CD4-positive, alpha-beta T cell treated with Interleukin-4 for 4 hours (primary cell): ENCODE measurements at places on chromosomes 11 and 22.

- peak; percentile 40 for DNase-seq
These were observed 728 bp downstream of the TBC1D22A start for GRCh38 chr22:46763051-46763705.

GRCh38 chr22:19886605-19887255, 32.1 kb upstream of the GNB1L start:
- peak; percentile 62 for DNase-seq

DNA sequence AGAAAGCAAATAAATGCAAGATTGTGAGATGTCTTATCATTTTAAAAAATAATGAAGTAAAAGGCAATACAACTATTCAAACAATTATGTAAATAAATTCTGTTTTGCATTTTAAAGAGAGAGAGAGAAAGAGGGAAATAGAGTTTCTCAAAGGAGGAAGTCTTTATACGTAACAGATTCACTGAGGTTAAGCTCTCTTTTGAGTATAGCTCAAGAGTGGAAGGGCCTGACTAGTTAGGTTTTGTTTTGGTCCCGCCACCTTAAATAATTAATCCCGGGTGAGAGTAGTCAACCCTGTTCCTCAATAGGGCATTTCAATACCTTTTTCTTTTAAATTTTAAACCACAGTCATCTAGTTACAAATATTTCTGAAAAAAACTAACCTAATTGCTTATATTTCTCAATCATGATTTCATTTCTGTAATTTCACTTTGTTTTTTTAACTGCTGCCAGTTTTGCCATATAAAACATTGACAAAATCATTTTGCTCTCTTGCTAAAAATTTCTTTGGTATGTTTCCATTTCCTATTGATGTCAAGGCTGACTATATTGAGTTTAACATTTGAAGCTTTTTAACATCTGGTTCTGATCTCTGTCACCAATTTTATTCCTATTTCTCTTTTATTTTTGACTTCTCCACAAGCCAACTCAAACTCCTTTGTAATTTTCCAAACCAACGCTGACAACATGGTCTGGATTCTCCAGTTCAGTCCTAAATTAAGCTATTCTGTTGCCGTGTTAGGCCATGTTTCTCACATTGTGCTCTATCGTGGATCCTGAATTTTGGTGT, 10.3 kb downstream of the OR10D3 start:
- DNase-seq = no peak

GRCh38 chr22:50219800-50220602, 19.2 kb downstream of the SELENOO start:
- no peak for DNase-seq

GRCh38 chr22:47044722-47045535, 282.5 kb downstream of the TBC1D22A start:
- DNase-seq = no peak

DNA sequence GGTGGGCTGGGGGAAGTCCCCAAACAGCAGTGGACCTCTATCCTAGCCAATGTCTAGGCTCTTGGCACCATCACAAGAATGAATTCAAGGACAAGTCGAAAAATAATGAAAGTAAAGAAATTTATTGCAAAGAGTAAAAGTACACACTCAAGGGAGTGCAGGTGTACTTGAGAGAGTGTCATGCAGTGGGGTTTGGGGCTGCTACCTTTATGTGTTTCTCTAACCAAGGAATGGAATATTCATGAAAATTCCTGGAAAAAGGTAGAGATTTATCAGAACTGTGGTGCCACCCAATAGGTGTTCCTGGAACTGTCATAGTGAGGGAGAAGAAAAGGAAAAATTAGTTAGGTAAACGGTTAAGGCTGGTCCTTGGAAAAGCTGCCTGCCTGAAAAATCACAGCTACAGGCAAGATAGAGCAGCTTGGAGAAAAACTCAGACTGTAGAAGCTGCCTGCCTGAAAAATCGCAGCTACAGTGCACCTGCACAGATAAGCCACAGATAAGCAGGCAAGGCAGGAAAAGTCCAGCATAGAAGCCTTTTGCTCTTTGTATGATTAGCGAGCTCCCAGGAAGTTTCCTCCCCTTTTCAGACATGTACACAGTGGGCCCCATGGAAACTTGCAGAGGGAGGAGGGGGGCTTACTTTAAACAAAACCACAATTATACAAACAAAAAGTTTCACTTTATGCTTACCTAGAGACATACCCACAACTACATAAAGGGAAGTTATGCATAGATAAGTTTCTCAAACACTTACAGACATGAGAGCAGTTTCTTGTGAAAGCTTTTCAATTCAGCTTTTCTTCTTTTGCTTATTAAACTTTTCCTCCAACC, 71.4 kb upstream of the B3GNT6 start:
- DNase-seq = no peak

DNA sequence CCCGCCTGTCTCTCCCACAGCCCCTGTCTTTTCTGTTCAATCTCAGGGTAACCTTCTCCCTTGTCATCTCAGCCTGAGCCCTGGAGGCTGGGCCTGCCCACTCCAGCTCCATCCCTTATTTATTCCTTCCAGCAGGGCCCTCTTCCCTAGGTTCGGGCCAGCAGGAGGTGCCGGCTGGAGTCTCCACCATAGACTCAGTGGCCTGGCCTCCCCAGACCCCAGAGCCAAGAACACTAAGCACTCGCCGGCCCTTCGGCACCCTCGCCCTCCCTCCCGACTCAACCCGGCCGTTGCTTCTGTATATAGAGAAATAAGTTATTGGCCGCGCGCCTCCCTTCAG, 1.4 kb upstream of the RAB1B start:
- DNase-seq = no peak

DNA sequence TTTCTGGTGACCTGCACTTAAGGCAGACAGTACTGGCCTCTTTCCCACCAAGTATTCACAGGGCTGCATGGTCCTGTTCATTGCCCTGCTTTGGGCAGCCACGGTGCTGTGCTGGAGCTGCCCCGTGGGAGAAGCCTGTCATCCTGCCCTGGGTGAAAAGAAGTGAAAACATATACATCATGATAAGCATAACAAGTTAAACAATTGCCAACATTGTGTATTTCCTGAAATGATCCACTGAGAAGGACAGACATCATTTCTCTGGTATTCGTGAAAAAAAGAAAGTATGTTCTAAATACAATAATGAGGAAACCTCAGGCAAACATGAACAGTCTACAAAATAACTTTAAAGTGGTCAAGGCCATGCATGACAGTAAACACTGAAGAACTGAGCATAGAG, 393.1 kb downstream of the TMEM135 start:
- no peak for DNase-seq

GRCh38 chr11:71309611-71310010, 57.2 kb upstream of the SHANK2 start:
- DNase-seq = no peak

- no peak for DNase-seq
These were observed 18.4 kb downstream of the MS4A6E start for GRCh38 chr11:60345489-60345888.

GRCh38 chr11:10459029-10459970, 4.2 kb downstream of the AMPD3 start:
- DNase-seq = peak; percentile 88

DNA sequence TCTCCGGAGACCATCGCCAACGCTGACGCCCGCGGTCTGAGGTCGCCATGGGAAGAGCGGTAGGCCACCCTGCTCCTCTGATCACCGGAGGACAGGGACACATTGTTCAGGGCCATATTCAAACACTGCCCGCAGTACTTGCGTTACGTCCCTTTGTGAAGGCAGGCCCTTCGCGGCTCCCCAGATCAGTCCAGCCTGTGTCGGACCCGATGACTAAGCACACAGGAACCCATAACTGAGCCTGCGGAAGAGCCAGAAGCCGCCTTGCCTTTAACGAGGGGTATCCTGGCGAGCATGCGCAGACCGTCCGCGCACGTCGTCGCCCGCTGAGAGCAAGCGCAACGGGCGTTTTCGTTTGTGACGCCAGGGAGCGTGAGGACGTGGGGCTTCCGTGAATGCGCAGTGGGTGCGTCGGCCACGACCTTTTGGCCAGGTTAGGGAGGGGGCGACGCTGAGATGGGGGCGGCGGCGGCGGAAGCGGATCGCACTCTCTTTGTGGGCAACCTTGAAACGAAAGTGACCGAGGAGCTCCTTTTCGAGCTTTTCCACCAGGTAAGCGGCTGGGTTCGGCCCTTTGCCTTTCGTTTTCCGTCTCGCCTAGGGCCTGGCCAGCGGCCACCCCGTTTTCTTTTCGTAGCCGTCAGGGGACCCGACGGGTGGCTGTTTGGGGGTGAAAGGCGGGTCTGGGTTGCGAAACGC, at the start of the genes C11orf71 and RBM7:
C11orf71 (minus strand) TSS at position 296 of the 699 bp plus-strand sequence; CDS start at position 116, 180 bp downstream.
RBM7 (plus strand) TSS at position 451 of the 699 bp plus-strand sequence; CDS start at position 457, 6 bp downstream.
- DNase-seq = peak; percentile 98

GRCh38 chr11:126423154-126423553, 67.7 kb downstream of the ST3GAL4 start:
- DNase-seq = no peak

GRCh38 chr22:49087198-49087597, 740.5 kb downstream of the BRD1 start:
- no peak for DNase-seq
